Kidney tubule cell (primary cell): ENCODE measurements at places on chromosomes 3 and 15.

DNA sequence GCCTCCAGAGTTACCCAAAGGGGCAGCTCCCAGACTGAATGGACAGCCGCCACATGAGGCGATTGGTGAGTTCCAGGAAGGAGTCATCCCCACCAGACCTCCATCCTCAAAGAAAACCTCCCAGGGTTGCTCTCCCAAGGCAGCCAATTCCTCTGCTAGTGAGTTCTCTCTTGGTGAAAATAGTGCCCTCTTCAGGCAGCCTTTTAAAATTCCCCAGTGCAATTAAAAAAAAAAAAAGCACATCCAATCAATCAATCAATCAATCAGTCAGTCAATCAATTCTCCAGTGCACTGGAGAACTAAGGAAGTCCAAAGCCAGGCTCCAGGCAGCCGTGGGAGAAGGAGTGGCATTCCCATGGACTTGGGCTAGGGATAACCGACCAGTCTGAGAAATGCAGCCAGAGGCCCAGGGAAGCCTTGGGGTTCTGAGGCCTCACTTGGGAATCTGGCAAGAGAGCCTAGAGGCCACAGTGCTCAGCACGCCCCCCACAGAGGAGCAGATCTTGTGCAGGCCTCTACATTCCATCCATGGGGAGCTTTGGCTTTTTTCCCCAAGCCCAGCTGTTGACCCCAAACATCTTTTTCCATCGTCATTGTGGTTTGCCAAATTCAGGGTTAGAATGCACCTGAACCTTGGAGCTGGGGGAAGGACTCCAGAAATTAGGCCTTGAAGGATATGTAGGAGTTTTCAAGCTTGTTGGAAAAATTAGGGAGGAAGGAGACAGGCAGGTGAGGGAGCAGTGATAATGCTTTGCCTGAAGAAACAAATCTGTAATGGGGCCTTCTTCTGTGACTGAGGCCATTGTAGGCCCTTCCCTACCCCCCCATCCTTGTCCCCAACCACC, 4.8 kb downstream of the PAQR5 start:
- DNase-seq, result no peak

DNA sequence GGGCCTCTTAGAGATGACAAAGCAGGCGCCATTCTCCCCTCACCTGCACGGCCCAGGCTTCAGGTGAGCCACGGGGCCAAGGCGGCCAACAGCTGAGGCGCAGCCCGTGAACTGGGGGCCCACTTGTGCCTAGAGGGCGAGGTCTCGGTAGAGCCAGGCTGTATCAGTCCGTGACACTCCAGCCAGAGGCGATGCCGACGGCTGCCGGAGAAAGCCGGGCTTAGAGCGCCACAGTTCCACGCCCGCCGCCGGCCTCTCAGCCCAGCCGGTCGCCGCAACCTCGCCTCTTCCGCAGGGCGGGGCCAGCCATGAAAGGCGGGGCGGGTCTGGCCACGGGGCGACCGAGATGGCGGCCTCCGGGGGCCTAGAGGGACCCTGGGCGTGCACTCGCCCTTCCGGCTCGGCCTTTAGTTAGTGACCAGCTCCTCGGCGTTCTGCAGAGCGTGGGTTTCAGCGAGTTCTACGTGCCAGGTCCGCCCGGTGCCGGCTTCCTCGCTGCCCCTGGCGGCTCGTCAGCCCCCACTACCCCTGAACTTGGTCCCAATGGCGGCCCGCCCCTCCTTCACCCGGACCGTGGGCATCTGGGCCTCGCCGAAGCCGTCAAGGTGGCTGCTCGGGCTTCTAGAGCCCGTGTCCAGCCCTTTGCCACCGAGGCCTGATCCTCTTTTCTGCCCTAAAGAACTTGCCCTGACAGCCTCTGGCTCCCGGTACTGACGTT, at the start of gene ZNF621:
Gene ZNF621, plus strand, starts transcription at position 393 of the 718 bp plus-strand sequence. CDS start 881 bp downstream, outside the sequence.
- DNase-seq, result peak; percentile 90

DNA sequence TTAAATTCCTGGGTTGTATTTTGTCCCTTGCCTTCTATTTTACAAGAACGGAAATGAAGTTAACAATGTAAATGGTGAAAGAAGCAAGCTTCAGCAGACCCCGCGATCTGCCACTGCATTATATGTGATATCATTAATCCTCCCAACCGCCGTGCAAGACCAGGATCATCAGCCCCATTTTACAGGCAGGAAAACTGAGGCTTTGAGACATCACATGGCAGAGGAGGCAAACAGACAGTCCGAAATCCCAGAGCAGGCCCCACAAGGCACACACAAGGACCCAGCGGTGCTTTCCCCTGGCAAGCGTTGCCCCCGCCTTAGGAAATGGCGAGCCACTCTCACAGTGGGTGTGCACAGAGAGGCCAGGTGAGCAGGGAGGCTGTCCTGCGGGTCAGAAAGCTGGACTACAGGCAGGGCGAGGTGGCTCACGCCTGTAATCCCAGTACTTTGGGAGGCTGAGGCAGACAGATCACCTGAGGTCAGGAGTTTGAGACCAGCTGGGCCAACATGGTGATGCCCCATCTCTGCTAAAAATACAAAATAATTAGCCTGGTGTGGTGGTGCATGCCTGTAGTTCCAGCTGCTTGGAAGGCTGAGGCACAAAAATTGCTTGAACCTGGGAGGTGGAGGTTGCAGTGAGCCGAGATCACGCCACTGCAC, 16.2 kb downstream of the FGD5 start:
- DNase-seq, result no peak

DNA sequence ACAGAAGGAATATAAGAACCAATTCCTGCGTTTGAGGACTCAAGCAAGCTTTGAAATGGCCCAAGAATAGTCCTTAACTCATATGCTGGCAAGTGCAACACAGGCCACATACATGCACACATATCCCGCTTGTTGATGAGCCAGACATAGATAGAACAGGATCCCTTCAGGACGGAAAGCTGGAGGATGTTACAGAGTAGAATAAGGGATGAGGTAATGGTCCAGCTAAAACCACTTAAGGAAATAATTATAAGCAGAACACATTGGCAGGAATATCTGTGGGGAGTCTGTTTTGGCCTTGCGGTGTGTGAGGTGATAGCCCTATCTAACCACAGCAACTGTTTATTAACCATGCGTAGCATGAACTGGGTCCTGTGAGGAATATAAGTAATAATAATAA, 25.0 kb downstream of the SCG3 start:
- DNase-seq, result no peak

DNA sequence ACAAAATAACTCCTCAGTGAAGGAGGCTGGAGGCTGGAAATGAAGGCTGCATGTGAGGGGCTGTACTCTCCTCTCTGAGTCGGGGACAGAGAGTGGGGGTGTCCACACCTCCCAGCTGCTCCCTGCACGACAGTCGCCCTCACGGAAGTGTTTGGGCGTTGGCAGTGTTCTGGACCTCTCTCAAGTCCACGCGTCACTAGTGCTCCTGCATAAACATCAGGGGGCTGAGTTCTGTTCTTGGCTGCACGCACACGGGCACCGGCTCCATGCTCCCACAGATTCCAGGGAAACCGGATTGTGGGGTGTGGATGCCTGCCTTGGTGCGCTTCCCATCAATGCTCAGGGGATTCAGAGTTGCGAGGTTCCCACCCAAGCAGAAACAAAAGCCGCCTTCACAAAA, 7.4 kb downstream of the RASGRF1 start:
- DNase-seq, result no peak

- DNase-seq, result peak; percentile 47
Measured at GRCh38 chr3:114299421-114299820, 5.6 kb downstream of the TIGIT start.

GRCh38 chr15:98724494-98724893, 76.2 kb downstream of the IGF1R start:
- DNase-seq, result no peak

DNA sequence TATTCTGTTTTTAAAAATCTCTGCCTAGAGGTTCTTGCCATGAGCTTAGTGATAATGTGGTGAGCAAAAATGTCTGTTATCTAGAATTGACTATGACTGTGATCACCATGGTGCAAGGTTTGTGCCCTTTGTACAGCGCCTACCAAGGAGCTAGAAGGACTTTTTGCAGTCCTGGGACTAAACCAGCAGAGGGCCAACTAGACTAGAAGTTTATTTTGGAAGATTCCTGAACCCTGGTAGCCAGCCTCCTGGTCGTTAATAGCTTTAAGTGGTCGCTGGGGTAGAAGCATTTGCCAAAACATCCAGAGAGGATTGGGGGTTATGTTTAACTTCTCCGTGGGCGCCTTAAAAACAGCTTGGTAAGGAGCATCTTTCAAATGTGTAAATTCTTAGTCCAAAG, 7.8 kb downstream of the SCG5 start:
- no peak for DNase-seq

- no peak for DNase-seq
Measured at GRCh38 chr3:33718595-33718907, 497 bp upstream of the CLASP2 start.

- DNase-seq, result no peak
Measured at GRCh38 chr15:91414124-91414523, 314.1 kb downstream of the SV2B start.

GRCh38 chr3:155488671-155489070, 195.2 kb upstream of the STRIT1 start:
- DNase-seq, result no peak

- DNase-seq, result no peak
Measured at GRCh38 chr3:137987723-137988122, 22.2 kb upstream of the CLDN18 start.

GRCh38 chr3:52001443-52001974, 5.8 kb upstream of the RPL29 start:
- DNase-seq, result peak; percentile 74

DNA sequence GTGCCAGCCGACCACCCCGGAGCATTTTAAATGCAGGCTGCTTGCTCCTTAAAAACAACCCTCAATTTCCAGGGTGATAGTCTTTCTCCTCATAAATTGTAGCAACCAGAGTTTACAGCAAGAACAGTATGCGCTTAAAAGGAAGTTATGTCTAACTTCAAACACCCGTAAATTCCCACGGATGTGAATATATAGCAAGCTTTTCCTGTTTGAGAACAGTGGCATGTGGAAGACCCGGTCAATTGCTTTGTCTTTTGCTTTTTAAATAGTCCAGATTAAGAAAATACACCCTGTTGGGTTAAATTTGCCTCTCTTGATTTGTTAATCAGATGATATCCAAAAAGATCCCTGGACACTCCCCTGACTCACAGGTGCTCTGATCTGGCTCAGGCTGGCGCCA, 20.8 kb downstream of the MRPS25 start:
- no peak for DNase-seq

DNA sequence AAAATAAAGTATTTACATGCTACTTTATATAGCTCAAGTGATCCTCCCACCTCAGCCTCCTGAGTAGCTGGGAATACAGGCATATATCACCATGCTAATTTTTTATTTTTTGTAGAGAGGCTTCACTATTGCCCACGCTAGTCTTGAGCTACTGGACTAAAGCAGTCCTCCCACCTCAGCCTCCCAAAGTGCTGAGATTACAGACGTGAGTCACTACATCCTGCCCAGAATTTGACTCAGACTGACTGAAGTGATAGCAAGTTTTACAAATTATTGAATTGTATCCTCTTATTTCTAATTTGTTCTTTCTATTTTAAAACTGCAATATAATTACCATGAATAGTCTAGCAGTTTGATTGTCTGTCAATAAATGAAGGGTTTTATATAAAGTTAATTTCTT, 210.3 kb upstream of the CGNL1 start:
- peak; percentile 51 for DNase-seq

DNA sequence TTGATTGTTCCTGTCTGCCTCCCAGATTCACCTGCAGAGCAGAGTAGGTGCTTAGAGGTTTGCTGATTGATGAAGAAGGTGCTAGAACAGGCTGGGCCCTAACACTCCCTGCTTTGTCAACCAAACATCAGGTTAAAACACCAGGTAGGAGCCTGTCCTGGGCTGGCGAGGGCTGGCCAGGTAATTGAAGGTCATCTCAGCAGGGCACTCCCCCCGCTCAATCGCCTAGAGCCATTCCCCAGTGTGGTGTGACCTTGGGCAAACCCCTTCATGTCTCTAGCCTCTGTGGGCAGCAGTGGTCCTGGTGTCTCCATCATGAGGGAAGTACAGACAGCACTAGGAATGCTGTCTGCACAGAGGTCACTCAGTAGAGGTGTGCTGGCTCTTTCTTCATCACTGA, 88.3 kb downstream of the KLF15 start:
- no peak for DNase-seq

DNA sequence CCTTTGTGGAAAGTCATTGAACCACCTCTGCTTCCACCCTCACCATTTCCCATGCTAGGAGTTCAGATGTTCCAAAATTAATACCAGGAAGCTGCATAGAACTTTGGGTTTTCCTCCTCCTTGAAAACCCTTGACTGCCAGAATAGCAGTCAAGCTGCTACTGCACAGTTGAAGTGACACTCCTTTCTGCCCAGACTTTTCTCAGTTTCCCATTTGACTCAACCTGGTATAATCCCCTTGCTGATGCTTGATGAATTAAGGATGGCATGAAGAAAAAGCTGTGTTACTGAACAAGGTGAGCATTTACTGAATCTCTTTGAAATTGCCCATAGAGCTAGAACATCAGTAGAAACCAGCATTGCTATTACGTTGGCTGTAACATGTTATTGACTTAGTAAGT, 286.0 kb downstream of the EDEM1 start:
- no peak for DNase-seq
